ENCODE measurements at places on chromosomes 2 and 18. TPM values are rescaled to one million over a fixed set of nuclear protein-coding genes. Genes with fewer than 3 reads are reported as not detected.

DNA sequence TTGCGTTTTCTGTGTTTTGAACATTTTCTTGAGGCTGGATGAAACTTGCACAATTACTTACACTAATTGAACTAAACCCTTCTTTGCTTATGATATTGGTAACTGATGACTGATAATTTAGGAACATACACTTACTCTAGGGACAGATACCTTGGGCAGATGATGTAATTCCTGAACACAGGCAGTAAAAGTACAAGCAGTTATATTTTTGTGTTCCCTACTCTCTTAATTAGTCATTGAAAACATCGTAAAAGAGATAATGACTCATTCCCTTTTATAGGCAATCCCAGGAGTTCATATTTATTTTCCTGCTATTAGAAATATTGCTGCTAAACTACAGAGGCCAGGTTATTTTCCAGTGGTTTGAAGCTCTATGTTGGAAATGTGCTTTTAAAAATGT is 46.4 kb downstream of the CCDC85A start:
- H3K27me3 ChIP-seq, result no peaks in the 10 kb centered on the region
- H3K4me3 ChIP-seq, result no peak overlapping the region
- no peaks in the 10 kb centered on the region for H3K36me3 ChIP-seq
- DNase-seq, result no peak
- H3K27ac ChIP-seq, result no peak overlapping the region

DNA sequence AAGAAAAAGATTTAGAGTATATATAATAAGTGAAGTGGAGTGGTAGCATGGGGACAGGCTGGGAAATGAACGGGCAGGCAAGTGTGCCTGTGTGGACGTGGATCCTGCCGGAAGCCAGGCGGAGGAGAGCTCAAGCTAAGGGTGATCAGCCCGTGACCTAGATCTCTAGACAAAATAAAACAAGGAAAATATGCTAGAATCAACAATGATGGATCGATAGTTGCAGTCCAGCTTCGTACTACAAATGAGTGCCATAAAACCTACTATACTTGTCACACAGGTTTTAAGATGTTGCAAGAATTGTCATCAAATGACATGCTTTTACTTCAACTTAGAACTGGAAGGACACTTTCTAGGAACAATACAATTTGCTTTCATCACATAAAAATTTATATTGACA is 8.5 kb downstream of the EIF2AK2 start:
- H3K27ac ChIP-seq, result no peak overlapping the region
- no peaks in the 10 kb centered on the region for H3K27me3 ChIP-seq
- H3K4me1 ChIP-seq, result peaks cover 4% of the 10 kb centered on the region
- H3K36me3 ChIP-seq, result peaks cover 17% of the 10 kb centered on the region

- no peak overlapping the region for H3K4me3 ChIP-seq
- DNase-seq, result no peak
- no peaks in the 10 kb centered on the region for H3K36me3 ChIP-seq
- no peaks in the 10 kb centered on the region for H3K27me3 ChIP-seq
- H3K27ac ChIP-seq, result no peak overlapping the region
Measured at GRCh38 chr2:31302940-31303563, 69.1 kb downstream of the EHD3 start.

DNA sequence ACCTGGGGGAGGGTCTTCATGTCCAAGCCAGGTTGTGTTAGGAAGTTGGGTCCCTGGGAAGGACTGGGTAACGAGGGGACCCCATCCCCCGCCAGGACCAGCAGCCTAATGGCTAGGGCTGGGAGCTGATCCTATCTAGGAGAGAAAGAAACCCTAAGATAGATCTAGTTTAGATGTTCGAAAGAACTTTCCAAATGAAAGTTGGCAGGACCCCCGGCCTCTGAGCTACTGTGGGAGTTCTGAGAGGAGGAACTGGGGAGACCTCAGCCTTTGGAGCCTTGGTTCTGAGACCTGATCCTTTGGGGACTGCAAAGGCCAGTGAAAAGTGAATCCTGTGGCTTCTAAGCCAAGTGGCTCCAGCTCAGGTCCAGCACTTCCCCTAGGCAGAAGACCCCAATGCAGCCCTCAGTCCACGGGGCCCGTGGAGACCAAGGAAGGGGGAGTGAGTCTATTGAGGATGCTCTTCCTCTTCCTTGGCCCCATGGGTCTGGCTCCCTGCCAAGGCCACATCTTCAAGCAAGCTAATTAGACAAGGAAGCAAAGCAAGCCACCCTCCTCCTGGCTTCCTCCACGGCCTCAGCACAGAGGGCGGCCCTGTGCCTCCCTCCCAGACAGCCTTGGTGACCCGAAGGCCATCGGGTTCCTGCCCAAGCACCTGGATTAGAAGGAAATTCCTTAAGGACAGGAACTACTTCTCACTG is 23.5 kb downstream of the CCT7 start:
- H3K27me3 ChIP-seq, result no peaks in the 10 kb centered on the region
- no peak for DNase-seq
- H3K4me3 ChIP-seq, result no peak overlapping the region
- H3K27ac ChIP-seq, result no peak overlapping the region

ATP6V1B1 gene
- total RNA-seq, result not detected

DNA sequence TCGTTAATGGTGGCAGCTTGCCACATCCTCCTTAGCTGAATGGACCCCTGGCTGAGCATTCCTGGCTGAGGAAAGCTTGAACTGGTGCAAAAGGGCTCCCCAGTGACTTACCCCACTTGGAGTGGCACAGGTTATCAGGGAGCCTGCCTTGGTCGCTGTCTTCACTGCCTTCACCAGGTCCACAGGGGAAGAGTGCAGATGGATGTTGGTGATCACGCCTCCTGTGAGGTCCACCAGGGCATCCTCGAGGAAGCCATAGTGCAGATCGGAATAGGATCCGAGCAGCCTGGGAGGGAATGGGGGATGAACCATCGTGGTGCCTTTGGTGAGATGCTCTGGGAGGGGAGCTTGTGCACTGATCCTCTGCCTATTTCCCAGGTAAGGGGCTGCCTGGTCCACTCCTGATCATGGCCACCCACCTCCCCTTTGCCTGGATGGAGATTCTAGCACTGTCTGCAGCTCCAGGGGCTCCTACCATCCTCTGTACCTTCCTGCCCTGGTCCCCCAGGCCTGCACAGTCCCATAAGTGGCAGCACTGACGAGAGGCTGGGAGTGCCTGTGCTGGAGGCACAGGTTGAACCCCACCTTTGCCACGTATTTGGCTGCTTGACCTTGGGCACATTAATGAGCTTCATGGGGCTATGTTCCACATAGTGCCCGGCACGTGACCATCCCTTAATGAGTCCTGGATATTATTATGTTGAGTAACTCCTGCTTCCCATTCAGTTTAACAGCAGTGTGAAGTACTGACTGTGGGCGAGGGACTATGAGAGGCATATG is 43.0 kb downstream of the CAPN13 start:
- no peaks in the 10 kb centered on the region for H3K36me3 ChIP-seq
- no peak overlapping the region for H3K27ac ChIP-seq
- no peaks in the 10 kb centered on the region for H3K4me1 ChIP-seq
- H3K27me3 ChIP-seq, result no peaks in the 10 kb centered on the region
- H3K4me3 ChIP-seq, result no peak overlapping the region

GAL3ST2 gene
- total RNA-seq, result 0.33 TPM

DNA sequence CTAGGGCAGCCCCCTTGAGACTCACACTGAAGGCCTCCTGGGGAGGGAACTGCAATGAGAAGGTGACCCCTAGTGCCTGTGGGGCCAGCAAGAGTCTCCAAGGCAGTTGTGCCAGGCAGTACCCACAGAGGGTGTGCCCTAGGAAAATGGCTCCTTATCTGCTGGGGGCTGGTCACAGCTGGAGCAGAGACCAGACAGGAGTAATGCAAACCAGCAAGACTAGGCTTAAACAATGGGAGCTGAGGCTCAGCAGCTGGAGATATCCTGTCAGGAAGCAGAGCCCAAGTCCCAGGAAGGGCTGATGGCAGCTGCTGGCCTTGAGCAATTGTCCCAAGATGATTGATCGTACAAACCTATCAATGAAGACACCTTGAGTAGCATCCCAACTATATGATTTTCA is 26.8 kb upstream of the E2F6 start:
- no peak for DNase-seq
- no peak overlapping the region for H3K27ac ChIP-seq
- no peaks in the 10 kb centered on the region for H3K4me1 ChIP-seq
- H3K27me3 ChIP-seq, result no peaks in the 10 kb centered on the region

- H3K27ac ChIP-seq, result no peak overlapping the region
- DNase-seq, result no peak
- H3K4me1 ChIP-seq, result no peaks in the 10 kb centered on the region
- H3K36me3 ChIP-seq, result no peaks in the 10 kb centered on the region
Measured at GRCh38 chr2:184125867-184126266, 472.5 kb upstream of the ZNF804A start.

DNA sequence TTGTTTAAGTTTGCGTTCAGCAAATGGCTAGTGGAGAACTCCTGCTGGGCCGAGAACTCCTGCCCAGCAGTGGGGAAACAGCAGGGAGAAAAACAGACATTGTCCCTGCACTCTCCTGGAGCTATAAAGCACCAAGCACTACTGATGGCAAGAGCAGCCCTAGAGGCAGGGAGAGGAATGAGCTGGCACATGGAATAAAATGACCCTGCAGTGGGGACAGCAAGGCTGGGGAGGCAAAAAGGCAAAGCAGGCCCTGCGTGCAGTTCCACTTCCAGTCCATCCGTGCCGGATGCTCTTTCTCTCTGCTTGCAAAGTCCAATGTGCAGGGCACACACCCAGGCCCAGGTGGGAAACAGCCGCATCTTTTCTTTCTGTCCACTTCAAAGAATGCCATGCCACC is 415.5 kb downstream of the LRATD1 start:
- no peaks in the 10 kb centered on the region for H3K27me3 ChIP-seq
- no peaks in the 10 kb centered on the region for H3K36me3 ChIP-seq
- DNase-seq, result no peak
- no peak overlapping the region for H3K4me3 ChIP-seq

- H3K27me3 ChIP-seq, result no peaks in the 10 kb centered on the region
- peaks cover 3% of the 10 kb centered on the region for H3K4me1 ChIP-seq
- H3K27ac ChIP-seq, result no peak overlapping the region
- no peak overlapping the region for H3K4me3 ChIP-seq
Measured at GRCh38 chr2:23335550-23335949, 49.4 kb upstream of the KLHL29 start.

KIAA2012 gene
- under 0.01 TPM for total RNA-seq

DNA sequence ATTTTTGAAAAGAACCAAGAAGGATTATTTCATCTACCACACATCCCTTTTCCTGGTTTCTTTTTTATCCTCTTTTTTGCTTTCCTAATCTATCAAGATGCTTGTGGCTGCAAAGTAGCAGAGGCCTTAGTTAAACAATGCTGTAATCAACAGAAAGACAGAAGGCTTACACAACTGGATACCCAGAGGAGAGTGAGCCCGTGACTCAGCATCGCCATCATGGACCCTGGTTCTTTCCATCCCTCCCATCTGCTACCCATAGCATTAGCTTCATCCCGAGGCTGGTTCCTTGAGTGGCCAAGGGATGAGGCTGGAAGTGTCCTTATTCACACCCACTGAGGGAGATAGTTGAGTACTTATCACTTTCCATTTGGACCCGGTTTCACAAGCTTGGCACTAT is 7.5 kb upstream of the HAAO start:
- DNase-seq, result no peak
- H3K27ac ChIP-seq, result no peak overlapping the region
- no peaks in the 10 kb centered on the region for H3K36me3 ChIP-seq

SKOR2 gene
- total RNA-seq, result not detected

DNA sequence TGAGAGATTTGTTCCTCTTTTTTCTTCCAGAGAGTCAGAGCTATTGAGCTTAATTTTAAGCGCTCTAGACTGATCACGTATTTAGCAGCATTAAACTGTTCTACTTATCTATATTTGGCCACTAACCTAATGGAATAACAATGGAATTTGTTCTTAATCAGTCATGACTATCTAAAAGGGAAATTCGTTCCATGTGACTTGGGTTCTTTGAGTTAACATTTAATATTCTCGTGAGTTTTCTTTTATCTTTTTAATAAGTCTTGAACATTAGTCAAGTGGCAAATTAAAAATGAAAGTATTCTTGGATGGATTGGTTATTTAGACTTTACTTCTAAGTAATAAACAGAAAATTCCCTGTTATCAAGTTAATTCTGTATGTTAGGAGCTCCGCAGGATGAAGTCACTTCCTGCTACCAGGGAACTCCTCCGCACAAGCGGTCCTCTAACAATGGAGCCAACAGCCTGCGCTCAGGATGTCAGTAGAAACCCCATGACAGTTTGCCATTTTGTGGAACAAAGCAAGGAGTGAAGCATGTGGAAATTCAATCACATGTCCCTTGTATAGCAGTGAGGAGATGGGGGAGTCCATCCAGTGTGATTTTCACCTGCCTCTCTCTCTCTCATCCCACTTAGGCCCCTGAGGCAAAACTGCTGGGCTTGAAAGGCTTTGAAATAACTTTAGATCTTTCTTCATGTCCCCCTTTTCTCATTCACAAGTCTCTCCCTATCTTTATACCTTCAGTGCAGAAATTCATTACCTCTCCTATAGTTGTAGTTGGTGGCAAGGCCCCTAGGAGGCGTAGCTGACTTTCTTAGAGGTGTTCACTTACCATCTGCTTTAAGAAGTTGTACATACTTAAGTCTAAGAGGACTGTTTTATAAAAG is 138.1 kb downstream of the WDR7 start:
- no peaks in the 10 kb centered on the region for H3K4me1 ChIP-seq
- H3K27ac ChIP-seq, result peak overlapping the region; percentile 18
- no peak for DNase-seq
- no peaks in the 10 kb centered on the region for H3K36me3 ChIP-seq
- H3K4me3 ChIP-seq, result no peak overlapping the region

COL4A3 gene
- total RNA-seq, result 2.3 TPM

- H3K4me1 ChIP-seq, result no peaks in the 10 kb centered on the region
- H3K27ac ChIP-seq, result no peak overlapping the region
- H3K27me3 ChIP-seq, result no peaks in the 10 kb centered on the region
- no peaks in the 10 kb centered on the region for H3K36me3 ChIP-seq
Measured at GRCh38 chr18:62659698-62660097, 55.6 kb upstream of the PHLPP1 start.

MAPK4 gene
- total RNA-seq, result 4.9 TPM

- no peaks in the 10 kb centered on the region for H3K36me3 ChIP-seq
- H3K4me1 ChIP-seq, result no peaks in the 10 kb centered on the region
- no peaks in the 10 kb centered on the region for H3K27me3 ChIP-seq
- H3K27ac ChIP-seq, result no peak overlapping the region
- no peak for DNase-seq
Measured at GRCh38 chr2:198662905-198663304, 794.8 kb downstream of the SATB2 start.

MYOM1 gene
- 48.4 TPM for total RNA-seq

GRCh38 chr2:144415386-144415785 is 104.5 kb downstream of the ZEB2 start:
- no peaks in the 10 kb centered on the region for H3K27me3 ChIP-seq
- no peak overlapping the region for H3K27ac ChIP-seq
- peaks cover 4% of the 10 kb centered on the region for H3K4me1 ChIP-seq

NMUR1 gene
- total RNA-seq, result 0.23 TPM

ERICH2 gene
- 0.42 TPM for total RNA-seq

All from liver (tissue), 10 donors.